ENCODE measurements at places on chromosomes 5 and 9.

DNA sequence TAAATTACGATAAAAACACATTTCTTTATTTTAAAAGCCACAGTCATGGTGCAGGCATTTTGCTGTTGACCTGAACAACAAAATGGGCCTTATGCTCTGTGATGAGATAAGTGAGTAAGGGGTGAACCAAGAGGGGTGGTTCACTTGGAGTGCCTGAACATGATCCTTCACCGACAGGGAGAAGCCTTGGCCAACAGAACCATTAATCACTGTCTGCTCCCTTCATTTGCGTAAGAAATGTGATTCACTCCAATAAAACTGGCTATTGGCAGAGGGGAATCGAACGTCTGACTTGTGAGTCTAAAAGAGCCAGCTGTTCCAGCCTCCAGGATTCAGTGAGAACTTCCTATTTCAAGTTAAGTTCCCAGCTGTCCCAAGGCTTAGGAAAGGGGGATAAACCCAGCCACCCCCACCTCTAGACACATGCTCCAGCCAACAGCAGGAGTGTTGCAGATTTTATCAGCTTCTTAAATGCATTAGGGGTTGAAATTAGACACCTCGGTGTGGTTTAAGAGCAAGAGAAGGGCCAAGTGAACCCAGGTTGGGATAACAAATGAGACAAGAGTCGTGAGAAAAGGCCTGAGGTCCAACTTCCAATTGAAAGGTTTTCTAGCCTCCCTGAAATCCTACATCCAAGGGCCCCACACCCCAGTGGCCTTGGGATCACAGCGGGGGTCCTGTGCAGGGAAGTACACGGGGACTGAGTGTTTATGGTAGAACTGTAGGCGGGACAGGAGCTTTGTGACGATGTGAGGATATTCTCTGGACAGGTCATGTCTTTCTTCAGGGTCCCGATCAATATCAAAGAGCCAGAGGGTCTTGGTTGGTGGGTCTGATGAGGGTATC, 131.4 kb upstream of the LHFPL2 start:
- ATAC-seq: no peak

GRCh38 chr9:80842389-80842788, 847.0 kb downstream of the TLE1 start:
- no peak for ATAC-seq

DNA sequence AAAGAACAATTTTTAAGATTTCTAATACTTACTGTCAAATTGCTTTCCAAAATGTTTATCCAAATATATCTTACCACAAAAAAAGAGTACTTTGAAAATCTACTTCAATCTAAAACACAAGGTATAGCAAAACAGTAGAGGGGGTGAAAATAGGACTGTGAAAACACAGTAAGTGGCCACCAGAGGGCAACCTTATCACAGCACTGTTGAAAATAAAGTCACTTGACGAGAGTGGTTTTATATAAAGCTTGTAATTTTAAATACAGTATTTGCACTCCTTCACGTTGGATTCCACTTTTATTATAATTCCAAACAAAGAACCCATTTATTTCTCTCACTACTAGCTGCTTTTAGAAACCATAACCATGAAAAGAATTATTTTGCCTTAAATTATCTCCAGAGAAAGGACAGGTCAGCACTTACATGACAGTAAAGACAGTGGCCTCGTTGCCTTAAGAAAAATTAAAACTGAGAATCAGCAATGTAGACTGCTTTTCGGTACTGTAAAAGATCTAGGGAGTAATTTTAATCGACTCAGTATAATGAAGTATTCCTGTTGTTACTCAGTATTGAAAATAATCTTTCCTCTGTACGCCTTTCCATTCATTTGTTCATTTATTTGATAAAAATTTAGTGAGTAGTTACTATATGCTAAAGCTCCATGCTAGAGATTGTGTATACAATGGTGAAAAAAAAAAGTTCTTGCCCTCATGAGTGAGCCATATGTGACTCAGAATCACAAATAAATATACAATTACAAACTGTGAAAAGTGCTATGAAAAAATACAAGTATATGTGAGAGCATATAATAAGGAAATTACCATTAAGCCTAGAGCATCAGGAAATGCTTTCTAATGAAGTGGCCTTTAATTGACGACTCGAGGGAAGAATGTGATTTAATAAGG, 40.0 kb upstream of the CDK5RAP2 start:
- ATAC-seq: peak; percentile 82

DNA sequence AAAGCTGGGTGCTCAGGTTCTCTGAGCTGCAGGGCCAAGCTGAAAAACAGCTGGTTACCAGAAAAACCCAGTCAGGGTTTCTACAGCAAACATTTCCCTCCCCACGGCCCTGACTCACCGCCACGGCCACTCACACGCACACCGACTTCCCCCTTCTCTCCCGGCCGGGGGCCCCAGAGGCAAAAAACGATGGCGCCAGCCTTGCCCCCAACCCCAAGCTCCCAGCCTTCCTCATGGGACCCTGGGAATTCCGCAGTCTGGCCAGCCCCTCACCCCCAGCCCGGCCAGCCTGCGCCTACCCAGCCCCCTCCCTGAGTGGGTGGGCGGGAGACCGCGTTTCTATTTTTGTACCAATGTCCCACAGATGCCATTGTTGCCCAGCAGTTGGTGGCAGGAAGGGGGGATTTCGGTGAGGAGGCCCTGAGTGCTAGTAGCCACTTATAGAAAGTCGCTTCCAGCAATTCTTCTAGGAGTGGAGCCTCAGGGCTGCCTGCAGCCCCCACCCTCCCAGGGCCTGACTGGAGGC, 18.4 kb downstream of the ENG start:
- ATAC-seq: peak; percentile 45

GRCh38 chr9:110842986-110843385, 174.4 kb downstream of the MUSK start:
- no peak for ATAC-seq

- no peak for ATAC-seq
Observed at GRCh38 chr9:16459421-16460148, 410.9 kb downstream of the BNC2 start.

DNA sequence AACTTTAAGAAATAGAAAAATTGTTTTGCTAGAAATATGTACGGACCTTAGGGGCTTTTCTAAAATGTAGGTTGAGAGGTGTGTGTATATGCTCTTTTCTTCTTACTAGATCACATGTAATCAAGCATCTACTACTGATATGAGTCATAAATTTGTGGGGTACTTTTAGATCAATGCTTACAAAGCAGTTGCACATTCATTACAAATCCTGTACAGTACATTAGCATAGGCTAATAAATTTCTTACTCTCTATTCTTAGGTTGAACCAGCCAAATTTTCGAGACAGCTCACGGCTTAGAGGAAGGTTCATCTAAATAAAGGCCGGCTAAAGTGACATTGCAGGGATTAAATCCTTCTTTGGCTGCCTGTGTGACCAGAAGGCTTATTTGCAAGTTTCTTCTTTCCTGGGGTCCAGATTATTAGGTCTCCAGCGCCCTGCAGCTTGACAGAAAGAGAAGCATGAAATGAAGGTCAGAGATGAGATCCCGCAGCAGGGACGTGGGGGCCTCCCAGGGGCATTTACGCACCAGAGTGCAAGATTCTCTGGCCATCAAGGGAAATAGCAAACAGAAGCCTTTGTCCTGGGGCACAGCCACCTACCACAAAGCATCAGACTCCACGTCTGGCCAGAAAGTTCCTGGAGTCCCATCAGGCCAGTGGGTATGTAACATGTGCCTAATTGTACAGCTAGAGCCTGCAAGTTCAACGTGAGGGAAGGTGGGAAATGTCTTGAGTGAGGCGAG, 53.0 kb downstream of the NIM1K start:
- ATAC-seq: peak; percentile 85

GRCh38 chr5:3389471-3390026, 206.1 kb upstream of the IRX1 start:
- ATAC-seq: no peak

DNA sequence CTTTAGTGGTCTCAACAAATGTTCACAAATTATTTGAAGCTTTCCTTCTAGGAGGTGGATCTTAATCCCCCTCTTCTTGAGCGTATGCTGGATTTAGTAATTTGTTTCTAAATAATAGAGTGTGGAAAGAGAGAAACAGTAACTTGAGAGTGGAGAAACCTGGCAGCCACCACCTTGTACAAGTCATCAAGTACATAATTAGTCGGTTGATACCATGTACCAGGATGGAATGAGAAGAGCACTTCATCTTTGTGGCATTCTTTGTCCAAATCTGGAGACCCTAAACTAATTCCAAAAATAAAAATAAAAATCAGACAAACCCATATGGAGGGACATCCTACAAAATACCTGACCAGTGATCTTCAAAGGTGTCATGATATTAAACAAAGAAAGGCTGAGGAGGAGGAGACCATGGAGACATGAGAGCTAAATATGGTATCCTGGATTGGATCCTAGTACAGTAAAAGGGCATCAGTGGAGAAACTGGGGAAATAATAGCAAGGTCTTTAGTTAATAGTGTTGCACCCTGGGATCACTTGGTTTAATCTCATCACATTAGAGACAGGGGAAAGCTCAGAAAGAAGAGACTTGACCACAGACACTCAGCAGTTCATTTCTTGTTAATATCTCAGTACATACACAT, 147.9 kb downstream of the ASTN2 start:
- no peak for ATAC-seq

GRCh38 chr5:138966236-138966985, 91.3 kb upstream of the LRRTM2 start:
- no peak for ATAC-seq

DNA sequence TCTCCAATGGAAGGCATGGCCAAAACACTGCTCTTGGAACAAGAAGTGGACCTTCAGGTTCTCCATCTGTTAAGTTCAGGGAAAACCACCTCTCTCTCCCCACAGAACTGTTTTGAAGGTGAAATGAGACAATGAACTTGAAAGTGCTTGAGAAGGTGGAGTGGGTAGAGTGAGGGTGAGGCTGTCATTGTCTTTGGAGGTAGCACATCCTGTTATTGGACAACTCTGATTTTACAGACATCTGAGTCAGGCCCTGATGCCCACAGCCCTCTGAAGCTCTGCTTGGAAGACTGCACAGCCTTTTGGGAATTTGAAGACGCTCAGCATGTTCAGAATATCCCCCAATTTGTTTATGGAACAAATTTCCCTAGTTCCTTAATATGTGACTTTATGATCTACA, 27.6 kb upstream of the TEX48 start:
- ATAC-seq: no peak

- no peak for ATAC-seq
Observed at GRCh38 chr5:16819522-16820167, 116.4 kb downstream of the MYO10 start.

DNA sequence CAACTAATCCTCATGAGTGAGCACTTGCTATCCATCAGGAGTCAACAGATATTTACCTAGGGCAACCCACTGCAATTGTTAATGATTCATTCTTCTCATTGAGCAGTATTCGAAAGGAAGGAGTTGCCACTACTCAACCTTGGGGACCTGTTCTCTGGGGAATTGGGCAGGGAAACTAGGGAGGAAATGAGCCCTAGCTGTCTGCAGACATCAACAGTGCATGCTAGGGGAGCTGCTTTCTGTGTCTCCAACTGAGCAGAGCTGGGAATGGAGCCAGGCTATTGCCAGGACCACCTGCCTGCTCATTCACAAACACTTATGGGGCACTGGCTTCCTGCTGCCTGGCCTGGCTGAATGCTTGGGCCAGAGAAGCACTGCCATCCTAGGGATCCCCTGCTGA, 183.4 kb downstream of the TMEM38B start:
- no peak for ATAC-seq

DNA sequence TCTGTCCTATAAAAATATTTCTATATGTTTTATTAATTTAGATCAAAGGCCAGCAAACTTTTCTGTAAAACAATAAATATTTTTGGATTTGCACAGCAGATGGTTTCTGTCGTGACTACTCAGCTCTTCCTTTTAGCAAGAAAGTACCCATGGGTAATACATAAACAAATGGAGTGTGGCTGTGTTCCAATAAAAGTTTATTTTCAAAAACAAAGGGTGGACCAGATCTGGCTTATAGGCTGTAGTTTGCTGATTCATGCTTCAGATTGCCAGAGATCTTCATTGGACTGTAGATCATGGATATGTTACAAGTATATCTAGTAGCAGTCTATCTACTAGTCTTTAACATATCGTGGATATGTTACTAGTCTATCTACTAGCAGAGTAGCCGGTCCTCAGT, 590.5 kb downstream of the CSNK1G3 start:
- no peak for ATAC-seq

- no peak for ATAC-seq
Observed at GRCh38 chr5:1894243-1894642, 11.5 kb upstream of the IRX4 start.

DNA sequence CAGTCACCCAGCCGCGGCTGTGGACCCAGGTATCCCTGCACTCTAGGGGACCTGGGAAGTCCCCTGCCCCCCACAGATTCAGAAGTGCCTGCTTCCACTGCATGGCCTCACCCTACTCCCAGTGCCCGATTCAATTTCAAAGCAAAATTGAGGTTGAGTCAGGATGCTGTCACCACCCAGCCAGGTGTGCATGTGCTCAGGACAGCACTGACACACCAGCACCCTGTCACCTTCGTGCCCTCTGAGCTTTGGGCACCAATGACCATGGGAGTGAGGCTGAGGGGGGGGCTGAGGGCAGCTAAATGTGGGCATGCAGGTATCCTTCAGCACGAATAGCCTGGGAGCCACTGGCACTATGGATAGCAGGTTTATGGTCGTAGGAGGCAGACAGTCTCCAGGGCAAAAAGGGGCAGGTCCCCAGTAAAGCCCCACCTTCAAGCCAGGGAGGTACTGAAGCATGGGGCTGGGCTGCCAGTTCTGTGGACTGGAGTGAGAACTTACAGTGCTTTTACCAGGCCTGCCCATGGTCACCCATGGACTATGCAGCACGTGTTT, 1151.6 kb upstream of the CDH6 start:
- ATAC-seq: no peak

DNA sequence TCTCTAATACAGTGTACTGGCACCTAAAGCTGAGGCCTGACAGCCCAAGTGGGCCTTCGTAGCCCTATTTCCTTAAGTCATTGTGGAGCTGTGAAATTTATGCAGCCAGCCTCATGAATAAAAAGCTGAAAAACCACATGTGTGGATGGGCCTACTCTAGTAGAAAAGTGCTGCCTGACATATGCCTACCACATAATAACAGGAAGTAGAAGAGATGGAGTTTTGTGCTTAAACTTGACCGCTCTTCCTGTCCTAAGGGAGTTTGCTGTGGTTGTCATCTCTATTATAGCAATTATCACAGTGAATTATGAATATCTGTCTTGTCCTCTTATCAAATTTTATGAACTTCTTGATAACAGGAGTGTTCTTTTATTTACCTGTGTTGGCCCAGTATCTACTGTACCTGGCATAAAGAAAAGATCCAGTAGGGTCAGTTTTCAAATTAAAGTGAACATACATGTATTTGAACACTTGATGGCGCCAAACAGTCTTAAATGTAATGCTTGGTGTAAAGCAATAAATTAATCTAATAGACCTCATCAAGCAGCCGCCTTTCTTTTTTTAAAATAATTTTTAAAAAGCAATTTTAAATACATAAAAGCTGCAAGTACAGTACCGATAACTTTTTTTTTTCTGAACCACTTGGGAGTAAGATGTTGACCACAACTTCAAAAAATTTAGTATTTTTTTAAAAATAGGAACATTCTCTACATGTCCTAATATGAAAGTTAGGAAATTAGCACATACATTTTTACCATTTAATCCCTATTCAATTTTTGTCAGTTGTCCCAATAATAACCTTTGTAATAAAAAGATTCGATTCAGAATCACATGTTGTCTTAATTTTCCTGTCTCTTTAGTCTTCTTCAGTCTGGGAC, 51.0 kb downstream of the FKTN start:
- no peak for ATAC-seq

GRCh38 chr9:122141671-122142070, 17.9 kb downstream of the NDUFA8 start:
- ATAC-seq: no peak
